ENCODE measurements at places on chromosomes 5 and 9.

GRCh38 chr9:136085815-136086212, 9.3 kb downstream of the NACC2 start:
- no peak for DNase-seq

GRCh38 chr9:85224729-85225128, 517.0 kb downstream of the AGTPBP1 start:
- DNase-seq = no peak

GRCh38 chr5:6492934-6493333, 44.3 kb downstream of the UBE2QL1 start:
- DNase-seq = no peak

GRCh38 chr5:129392681-129393080, 67.4 kb upstream of the ADAMTS19 start:
- DNase-seq = no peak

DNA sequence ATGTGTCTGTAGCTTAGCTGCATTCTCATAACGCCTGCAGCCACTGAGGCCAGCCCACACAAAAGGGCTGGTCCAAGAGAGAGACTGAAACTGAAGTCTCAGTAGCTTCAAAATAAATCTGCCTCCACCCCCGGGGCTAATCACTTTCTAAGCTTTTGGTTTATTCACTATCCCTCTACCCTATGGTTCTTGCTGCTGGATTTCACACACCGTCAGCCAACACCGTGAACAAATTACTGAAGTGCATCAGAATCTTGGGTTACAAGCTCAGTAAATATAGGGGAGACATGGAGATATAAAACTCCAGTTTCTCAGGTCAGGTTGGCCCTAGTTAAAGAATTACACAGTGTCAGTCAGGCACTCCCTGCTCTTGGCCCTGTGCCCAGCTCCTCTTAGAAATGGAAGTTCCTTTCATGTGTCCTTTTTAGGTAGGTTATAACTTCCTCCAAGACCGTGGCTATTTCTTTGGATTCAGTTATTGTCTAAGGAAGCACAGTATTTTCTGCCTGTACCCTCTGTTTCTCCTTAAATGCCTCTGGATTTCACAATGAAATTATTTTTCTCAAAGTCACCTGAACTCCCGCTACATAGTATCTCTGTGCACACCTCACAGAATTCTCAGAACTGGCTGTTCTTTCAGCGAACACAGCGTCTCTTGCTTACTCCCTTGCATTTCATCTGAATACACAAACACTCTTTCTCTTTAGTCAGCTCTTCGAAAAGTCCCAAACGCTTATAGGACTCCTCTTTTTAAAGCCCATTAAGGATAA, 112.5 kb downstream of the FAM174A start:
- DNase-seq = no peak

- no peak for DNase-seq
These were observed 495.1 kb downstream of the KIF4B start for GRCh38 chr5:155508673-155509072.

DNA sequence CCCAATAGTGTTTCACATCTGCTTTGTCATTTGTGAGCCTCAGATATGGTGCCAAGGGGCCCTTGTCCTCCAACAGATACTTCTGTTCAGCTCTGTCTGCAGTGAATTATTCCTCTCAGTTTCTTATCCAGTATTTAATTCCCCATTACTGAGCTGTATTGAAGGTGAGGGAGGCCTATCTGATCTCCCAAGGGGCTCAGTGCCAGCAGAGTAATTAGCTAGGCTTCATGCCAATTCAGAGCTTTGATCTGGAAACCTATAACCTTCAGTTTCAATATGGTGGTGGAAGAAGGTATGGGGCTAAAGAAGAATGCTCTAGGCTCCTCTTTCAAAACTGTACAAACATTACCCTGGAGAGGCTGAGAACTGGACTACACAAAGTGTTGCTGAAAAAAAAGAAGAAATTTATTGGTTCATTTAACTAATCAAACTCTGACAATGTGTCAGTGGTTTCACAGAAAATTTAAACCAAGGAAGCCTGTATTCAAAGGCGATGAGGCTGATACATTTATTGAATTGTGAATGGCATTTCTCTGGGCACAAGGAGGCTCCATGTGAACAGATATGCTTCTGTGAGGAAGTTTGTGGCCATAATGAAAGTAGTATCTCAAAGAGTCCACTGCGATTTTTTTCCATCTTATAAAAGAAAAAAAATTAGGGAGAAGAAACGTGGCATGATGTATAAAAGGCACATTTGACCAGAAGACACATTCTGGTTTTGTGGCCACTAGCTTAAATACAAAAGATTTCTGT, 397.8 kb downstream of the TLE4 start:
- DNase-seq = no peak

DNA sequence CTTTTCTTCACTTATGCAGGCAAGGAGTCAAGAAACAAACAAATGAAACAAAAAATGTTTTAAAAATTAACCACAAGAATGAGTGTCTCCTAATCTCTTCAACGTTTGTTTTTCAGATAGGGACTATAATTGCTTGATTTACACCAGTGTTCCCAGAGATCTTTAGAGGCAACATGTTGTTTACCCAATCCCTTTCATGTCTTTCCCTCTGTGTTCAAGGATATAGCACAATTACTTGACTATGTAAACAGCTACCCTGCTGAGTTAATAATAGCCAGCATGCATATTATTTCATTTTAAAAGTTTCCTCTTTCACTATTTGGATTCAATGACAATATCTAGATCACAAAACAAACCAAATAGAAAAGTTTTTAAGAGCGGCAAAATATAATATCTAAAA, 25.1 kb upstream of the SHISAL2B start:
- DNase-seq = no peak

- DNase-seq = peak; percentile 89
These were observed 9.7 kb downstream of the PTGES2 start for GRCh38 chr9:128117613-128118471.

DNA sequence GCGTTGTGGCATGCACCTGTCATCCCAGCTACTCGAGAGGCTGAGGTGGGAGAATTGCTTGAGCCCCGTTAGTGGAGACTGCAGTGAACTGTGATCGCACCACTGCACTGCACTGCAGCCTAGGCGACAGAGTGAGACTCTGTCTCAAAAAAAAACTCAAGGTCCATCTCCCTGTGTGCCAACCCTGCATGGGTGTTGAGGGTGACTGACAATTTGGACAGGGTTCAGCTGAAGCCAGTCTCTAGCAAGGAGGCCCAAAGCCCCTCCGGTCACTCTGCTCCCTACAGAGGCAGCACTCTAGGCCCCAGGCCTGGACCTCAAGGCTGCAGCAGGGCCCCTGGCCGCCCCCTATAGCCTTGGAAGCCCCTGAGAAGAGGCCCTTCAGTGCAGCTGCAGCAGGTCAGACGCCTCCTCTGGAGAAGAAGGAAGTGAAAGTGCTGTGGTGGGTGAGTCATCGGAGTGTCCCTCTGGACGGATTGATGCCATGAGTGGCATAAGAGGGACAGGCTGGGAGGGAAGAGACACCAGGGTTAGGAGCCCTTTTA, 39.2 kb upstream of the NEK6 start:
- no peak for DNase-seq

DNA sequence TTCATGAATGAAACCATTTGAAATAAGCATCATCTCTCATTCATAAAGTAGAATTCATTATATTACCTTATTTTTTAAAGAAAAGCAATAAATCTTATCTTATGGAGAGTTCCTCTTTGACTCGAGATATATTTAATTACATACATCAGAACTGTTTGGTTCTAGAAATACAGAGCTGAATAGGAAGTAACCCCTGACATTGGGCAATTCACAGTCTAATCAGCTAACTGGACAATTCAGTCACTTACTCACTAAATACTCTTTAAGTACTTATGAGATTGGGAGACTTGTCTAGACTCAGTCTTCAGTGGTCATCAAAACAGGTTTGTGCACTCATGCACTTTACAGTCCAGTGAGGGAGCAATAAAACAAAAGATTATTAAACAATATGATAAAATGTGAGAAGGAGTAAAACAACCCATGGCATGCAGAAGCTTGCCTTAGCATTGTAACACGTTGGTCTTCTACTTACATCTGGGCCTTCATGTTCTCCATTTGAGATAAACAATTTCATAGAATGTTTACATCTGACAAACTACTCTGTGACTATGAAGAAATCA, 11.5 kb upstream of the FBXO38 start:
- DNase-seq = no peak

DNA sequence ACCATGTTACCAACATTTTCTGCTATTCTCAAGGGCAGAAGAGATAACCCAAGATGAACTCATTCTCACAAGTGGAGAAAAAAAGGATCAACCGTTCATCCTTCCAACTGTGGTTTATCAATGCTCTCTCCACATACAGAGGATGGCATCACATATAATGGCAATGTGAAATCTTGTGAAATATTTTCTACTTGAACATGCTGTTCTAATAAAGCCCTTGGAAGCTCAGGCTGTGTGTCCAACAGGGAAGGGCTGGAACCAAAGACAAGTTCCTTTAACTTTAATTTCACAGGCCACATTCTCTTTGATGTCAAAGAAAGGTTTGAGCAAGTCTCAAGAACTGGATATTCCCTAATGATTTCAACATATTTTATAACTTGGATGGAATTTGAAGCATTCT, 230.5 kb downstream of the SPOCK1 start:
- no peak for DNase-seq

- DNase-seq = no peak
These were observed 27.3 kb upstream of the MATR3 start for GRCh38 chr5:139266236-139266635.

DNA sequence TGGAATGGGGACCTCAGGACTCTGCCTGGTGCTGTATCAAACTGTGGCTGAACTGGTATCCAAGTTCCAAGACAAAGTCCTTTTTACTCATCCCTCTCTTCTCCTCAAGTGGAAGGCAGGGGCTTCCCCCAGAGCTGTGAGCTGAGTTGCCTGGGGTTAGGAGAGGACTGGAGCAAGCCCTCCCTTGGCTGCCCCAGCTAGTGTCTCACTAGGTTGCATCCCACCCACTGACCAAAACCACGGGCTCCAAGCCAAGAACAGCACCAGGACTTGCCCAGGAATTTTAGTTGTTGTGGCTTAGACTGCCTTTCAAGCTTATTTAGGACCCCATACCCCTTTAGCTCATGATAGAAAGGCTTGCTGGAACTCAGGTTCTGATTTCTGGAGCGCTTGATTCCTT, 158.7 kb upstream of the TNC start:
- DNase-seq = no peak

DNA sequence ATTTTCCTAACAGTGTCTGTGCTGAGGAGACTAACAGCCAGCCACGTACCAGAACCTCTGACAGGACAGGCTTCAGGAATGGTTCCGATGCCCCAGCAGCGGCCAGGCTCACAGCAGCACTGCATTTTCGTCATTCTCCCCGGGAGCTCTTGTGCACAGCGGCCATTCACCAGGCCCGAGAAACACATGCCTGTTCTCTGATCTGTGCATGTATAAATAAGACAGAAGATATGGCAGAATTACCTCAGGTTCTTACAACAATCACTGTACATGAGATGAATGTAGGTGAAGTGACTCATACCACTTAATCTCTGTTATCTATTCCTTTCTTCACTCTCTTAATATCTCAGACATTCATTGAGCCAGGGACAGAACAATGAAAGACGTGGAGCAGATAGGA, 143.0 kb downstream of the FBN2 start:
- DNase-seq = no peak

- peak; percentile 96 for DNase-seq
These were observed at the start of gene SPTAN1 for GRCh38 chr9:128552153-128552743. Gene SPTAN1 (plus strand): TSS chr9:128552587. CDS start chr9:128566741, 14,154 bp downstream.

DNA sequence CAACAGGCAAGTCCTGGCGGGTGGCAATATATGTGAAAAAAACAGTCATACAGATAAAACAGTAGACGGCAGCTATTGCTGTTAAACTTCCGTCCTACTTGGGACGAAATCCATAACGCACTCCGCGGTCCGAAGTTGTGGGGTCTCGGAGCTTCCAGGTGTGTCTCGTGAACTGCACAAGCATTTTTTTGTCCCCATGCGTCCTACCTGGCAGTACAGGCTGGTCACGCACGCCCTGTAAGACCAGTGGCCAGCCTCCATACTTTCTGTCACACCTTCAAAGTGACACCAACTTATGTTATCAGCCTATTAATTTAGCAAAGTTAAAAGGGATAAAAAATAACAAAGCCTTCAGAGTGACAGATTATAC, 51.3 kb downstream of the TGFBI start:
- no peak for DNase-seq

DNA sequence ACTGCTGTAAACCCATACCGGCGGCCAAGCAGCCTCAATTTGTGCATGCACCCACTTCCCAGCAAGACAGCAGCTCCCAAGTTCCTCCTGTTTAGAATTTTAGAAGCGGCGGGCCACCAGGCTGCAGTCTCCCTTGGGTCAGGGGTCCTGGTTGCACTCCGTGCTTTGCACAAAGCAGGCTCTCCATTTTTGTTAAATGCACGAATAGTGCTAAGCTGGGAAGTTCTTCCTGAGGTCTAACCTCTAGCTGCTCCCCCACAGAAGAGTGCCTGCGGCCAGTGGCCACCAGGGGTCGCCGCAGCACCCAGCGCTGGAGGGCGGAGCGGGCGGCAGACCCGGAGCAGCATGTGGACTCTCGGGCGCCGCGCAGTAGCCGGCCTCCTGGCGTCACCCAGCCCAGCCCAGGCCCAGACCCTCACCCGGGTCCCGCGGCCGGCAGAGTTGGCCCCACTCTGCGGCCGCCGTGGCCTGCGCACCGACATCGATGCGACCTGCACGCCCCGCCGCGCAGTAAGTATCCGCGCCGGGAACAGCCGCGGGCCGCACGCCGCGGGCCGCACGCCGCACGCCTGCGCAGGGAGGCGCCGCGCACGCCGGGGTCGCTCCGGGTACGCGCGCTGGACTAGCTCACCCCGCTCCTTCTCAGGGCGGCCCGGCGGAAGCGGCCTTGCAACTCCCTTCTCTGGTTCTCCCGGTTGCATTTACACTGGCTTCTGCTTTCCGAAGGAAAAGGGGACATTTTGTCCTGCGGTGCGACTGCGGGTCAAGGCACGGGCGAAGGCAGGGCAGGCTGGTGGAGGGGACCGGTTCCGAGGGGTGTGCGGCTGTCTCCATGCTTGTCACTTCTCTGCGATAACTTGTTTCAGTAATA, at the start of gene FXN:
FXN (plus strand) TSS at position 315 of the 871 bp plus-strand sequence; CDS start at position 346, 31 bp downstream.
- DNase-seq = peak; percentile 82

DNA sequence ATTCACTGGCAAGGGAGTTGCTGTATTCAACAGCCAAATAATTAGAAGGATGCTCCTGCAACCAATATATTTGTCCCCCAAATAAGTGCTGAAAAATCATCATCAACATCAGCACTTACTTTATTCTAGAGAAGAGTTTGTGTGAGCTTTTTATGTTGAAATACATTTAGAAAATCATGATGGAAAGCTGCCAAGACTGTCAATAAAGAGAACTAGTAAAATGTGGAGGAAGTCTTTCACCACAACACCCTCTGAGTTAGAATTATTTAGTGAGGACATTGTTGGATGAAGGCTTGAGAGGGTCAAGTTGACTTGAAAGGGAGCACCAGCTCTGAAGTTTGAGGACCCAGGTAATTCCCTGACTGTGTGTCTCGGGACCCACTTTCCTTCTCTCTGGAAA, 100.2 kb upstream of the TBCA start:
- no peak for DNase-seq

GRCh38 chr5:179918742-179919486, 11.2 kb upstream of the TBC1D9B start:
- no peak for DNase-seq

DNA sequence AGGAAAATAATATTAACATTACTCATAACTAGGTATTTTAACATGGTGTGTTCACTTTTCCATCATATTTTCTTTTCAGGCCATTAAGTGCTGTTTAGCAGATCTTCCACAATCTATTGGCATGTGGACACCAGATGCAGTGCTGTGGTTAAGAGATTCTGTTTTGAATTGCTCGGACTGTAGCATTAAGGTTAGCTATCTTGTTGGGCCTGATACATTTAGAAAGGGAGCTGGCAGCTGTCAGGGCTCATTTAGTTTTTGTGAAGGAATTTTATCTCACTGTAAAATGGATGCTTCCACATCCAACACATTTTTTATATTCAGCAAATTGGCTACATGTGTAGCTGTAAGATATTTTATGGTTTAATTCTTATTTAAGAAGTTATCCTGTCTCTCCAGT, 20.7 kb upstream of the TMOD1 start:
- DNase-seq = no peak
